ENCODE measurements at places on chromosomes 2 and 18.

DNA sequence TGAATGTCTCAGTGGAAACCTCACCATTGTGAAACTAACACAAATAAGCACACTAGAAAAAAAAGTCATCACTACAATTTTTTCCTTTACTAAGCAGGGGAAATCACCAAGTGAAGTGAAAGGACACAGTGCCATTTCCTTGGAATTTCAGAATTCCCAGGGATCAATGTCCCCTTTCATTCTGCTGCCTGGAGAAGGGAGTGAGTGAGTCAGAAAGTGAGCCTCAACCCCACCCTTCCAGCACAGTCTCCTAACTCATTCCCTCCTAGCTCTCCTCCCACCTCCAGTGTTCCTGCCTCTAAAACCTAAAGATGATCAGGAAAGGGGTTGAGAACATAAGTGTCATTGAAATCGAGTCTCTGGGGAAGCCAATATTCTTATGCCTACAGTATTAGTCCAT lies 608.5 kb downstream of the RNF144A start:
- no peak for DNase-seq

GRCh38 chr18:44119607-44120006 lies 561.1 kb upstream of the SETBP1 start:
- no peak for DNase-seq

DNA sequence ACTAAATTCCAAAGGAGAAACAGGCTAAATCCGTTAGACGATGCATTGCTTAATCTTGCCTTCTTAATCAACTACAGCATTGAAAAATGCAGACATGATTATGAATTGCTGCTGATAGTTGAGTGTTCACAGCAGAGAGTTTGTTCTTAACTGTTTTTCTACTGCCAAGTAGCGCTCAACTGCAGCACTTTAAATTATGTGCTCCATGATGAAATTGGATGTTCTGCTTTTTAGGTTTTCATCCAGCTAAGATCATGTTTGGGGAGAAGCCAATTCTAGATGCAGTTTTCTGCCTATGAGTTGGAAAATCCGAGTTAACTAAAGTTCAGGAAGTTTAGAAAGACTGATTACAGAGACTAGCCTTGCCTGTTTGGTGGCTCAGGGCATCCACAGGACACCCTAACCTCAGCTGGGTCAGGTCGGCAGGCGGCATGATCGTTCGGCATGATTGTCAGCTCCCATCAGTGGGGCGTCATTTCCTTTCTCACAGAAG lies 119.4 kb upstream of the PIEZO2 start:
- DNase-seq = no peak

DNA sequence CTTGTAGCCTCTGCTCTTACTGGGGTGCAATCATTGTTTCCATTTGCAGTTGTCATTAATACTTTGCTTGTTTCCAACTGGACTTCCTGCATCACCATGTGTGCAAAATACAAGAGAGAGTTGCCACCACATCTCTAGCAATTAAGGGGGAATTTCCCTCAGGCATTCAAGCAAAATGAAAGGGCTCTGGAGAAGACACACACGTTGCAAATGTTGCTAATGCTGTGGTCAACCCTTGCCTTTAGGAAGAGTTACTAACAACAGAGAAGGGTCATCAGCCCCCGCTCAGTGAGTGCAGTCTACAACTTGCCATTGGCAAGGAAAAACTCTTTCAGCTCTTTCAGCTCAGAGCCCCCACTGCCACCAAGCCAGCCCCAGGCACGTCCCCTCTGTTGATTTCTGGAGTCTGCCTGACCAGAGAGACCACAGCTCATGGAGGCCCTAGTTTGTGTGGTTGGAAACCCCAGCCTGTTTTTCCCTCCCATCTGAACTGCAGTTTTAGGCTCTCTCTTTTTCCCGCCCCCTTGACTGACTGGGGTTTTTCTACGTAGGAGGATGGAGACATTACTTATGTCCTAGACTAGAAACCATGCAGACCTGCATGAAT lies 25.9 kb upstream of the GPR45 start:
- DNase-seq = no peak

DNA sequence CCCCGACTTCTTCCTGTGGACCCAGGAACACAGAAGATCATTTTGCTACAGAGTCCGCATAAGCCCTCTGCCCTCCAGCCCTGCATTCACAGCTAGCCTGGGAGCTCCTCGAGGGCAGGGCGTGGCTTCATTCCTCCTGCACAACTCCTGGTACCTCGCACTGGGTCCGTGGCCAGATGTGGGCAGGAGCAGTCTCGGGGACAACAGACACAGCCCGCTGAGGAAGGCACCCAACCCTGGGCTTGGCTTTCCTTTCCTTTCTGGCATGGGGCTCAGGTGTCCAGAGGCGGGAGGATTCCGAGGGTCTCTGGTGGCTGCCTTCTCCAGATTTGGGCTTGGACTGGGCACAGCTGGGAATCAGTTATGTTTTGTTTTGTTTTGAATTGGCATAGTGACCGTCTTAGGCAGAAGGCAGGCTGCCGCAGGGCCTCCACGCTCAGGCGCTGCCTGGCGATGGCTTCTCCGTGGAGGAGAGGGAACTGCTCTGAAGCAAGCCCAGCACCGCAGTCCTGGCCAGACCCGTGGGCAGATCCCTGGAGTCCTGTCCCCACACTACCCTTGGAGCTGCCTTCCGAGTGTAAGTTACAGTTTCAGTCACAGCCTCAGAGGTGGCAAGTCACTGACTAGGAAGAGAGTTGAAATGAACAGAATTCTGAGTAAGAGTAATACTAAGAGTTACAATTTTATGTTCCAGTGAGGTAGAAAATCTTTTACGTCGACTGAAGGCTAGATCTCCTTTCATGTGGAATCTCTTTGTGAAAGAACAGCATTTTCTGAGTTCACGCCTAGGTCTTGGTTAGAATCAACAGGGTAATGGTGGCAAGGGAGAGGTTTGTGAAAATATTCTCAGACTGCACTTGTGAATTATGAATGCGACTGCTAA lies 47.9 kb downstream of the LDLRAD4 start:
- DNase-seq = no peak

- peak; percentile 57 for DNase-seq
Measured at GRCh38 chr2:102103992-102104871, 38.3 kb upstream of the IL1R1 start.

DNA sequence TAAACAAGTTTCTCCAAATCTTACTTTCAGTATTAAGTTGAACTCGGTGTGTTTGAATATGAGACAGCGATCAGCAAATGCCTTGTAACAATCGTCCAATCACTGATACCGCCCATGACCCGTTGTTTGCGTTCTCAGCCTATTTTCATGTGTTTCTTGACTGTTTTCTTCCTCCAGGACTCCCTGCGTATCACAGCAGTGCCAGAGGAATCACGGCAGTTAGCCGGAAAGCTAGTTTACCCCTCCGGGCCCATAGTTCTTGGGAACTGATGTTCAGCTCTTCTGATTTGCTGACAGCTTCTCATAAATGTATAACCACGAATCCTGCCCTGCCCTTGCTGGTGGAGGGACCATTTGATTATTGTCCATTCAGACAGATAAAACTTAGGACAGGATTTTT lies 42.2 kb upstream of the TPO start:
- no peak for DNase-seq

GRCh38 chr18:79712206-79712857 lies 32.7 kb downstream of the CTDP1 start:
- no peak for DNase-seq

DNA sequence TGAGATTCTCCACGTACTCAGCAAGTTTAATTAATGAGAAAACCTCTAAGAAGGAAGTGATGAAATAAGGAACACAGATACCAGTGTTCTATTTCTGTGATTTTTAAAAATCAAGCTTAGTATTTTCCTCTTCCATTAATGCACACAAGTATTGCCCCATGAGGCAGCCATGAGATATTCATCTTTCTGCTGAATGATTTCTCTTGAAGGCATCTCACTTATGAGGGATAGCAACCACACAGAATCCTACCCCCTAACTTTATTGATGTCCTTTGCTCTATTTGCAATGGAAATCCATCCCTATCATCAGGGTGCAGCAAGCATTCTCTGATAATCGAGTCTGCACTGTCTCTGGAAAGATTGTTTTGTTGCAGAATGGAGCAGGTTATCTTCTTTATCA lies 244.1 kb upstream of the NRP2 start:
- DNase-seq = no peak

DNA sequence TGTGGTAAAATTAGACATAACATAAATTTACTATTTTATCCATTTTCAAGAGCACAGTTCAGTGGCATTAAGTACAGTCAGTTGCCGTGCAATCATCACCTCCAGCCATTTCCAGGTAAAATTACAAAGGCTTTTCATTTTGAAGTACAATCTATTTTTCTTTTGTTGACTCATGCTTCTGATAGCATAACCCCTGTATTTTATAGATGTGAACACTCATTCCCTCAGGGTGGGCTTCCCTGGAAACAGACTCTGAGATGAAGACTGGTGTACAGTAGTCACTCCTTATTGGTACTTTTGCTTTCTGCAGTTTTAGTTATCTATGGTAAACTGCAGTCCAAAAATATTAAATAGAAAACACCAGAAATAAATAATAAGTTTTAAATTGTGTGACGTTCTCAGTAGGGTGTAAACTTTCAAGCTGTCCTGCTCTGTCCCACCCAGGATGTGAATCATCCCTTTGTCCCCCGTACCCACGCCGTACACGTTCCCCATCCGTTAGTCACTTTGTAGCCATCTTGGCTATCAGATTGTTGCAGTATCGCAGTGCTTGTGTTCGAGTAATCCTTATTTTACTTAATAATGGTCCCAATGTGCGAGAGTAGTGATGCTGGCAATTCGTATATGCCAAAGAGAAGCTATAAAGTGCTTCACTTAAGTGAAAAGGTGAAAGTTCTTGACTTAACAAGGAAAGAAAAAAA lies 41.1 kb upstream of the NAB1 start:
- no peak for DNase-seq
